Stromal cell of bone marrow (primary cell): ENCODE measurements at places on chromosomes 6 and 20.

GRCh38 chr6:13397359-13398068 lies 69.2 kb upstream of the TBC1D7 start:
- no peak for DNase-seq

DNA sequence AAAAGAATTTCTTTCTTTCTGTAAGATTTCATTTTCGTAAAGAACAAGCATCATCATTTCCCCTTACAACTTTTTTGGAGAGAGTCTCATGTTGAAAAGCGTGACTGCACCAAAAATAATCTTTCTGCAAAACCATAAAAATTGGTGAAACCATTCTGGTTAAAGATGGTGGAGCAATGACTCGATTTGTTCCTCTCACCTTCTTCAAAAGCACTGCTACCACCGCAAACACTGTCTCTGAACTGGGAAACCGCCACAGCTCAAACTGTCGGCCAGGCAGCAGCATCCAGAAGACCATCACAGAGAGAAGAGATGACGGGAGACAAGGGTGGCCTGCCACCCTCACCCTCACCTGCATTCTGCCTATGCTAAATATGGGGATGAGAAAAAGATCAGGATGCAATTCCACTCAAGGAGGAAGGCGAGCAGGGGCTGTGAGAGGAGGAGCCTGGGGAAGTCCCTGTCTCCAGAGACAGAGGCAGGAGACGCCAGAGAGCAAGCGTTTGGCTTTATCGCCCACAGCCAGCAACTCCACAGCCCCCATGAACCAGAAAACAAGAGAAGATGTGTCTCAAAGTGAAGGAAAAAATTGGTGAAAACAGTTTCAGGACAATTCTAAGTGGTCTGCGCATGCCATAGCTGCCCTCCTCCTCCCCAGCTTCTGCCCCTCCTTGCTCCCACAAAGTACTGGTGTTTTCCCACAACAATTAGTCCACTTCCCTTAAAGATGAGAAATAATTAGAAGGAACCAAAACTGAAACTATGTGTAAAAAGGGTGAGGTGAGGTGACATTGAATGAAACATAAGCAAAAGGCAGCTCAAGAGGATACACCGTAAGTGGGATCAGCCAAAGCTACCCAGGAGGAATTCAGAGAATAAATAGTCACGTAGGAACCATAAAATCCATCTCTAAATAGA lies 255.5 kb downstream of the KIF16B start:
- DNase-seq = no peak

- DNase-seq = no peak
These were observed 144.5 kb downstream of the VEGFA start for GRCh38 chr6:43914272-43915147.

DNA sequence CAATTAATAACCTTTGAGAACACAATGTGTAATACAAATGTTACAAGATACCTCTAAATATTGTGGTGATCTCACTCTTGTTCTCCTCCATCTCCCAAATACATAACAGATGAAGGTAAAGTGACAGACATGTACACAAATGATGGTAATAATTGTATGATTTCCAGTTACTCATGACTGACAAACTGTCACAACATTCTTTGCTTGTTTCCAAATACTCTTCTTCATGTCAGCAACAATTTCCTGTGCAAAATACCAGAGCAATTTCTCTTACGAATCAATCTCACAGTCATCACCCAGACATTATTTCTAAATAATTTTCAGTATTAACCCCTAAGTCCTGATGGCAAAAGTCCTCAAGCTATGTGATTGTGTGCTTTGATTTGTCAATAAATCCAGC lies 92.9 kb downstream of the RPS12 start:
- no peak for DNase-seq

- no peak for DNase-seq
These were observed 1043.2 kb upstream of the ADGRB3 start for GRCh38 chr6:67591910-67592309.
